NCI-H446 (cell line): ENCODE measurements at places on chromosomes 3 and 15.

- no peak for DNase-seq
Measured at GRCh38 chr3:124993466-124993865, 58.9 kb upstream of the MUC13 start.

- DNase-seq: no peak
Measured at GRCh38 chr3:119570229-119570628, 9.1 kb upstream of the ADPRH start.

DNA sequence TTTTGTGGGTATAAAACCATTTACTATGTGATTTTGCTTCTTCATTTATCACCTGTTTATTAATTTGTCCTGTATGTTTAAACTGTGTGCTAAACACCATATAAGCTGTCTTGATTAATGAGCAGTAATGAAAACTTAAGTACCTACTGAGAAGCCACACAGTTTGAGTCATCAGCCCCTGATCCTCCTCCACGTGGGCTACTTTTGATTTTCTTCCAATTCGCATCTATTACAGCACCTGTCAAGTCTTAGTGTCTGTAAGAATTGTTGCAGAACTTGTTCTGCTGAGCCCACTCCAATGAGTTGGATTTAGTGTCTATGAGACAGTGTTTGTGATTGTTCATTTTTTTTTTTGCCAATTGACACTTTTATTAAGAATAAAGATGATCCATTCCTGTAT is 16.8 kb downstream of the EPHA6 start:
- no peak for DNase-seq

- DNase-seq: no peak
Measured at GRCh38 chr15:87639305-87640011, 617.1 kb downstream of the NTRK3 start.

DNA sequence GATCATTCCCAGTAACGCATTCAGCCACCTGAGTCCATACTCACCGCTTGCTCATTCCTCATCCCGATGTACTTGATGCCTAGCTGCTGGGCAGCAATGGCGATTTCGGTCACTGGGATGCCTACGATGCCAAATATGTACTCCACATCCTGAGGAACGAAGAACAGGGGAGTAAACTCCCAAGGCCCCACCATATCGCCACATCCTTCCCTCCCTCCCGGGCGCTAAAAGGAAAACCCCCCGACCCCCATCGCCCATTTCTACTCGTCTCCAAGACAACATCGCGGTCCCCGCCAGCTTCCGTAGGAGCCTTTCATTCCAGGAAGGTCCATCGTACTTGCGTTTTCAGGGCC is 347 bp downstream of the HACL1 start:
- DNase-seq: no peak
